Kasumi-1 (cell line): ENCODE measurements at places on chromosomes 7 and 10.

DNA sequence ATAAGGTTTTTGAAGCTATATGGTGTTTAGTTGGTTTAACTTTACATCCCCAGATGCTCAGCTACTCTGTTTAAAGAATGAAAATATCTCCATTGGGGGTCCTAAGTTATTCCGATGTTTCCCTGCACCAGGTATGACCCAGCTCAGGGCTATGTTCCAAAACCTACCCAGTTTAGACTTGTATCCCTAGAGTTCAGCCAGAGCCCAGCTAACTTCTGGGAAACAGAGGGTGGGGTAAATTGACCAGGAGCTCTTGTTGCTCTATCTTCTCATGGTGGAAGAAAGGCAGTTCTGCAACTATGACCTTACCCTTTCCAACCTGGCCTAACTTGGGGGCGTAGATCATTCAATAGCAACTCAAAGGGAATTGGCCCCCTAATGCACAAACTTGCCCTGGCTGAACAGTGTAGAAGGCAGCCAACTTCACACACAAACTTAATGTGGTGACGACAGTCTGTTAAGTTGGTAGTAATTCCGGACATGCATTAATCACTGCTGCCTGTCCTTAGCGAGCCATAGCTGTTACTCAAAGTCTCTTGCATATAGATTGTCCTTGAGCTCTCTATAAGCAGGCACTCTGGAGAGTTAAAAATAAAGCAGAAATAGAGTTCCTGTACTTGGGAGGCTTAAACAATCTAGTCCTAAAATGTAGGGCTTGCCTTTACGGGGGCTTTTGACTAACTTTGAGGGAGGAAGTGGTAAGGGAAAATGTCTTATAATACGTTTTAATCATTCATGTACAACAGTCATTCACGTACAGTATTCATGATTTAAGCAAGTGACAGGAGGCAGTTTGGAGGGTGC lies 5.3 kb upstream of the ZNRF2 start:
- peak; percentile 24 for DNase-seq

- no peak for DNase-seq
These were observed 54.2 kb downstream of the METTL2B start for GRCh38 chr7:128530855-128531104.

GRCh38 chr10:130140425-130140824 lies 4.2 kb downstream of the GLRX3 start:
- DNase-seq: no peak

- DNase-seq: no peak
These were observed 4.0 kb downstream of the BAMBI start for GRCh38 chr10:28681291-28681763.

- DNase-seq: no peak
These were observed 406.5 kb downstream of the SUGCT start for GRCh38 chr7:40541336-40541735.

DNA sequence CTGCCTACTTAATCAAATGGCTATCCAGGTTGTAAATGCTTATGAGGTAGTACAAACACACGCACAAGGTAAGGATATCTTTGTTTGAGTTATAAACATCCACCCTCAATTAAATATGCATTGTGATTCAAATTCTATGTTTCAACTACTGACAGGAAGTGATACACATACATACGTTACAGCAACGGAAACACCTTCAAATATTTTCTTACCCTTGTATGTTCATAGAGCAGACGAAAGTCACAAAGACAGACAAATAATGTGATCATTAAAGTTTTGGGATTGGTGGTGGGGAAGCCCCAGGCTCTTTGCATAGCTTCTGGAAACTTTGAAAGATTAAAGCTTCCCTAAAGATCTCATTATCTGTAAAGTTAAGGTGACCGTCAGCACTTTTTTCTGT lies 521.0 kb downstream of the PARD3 start:
- no peak for DNase-seq

- no peak for DNase-seq
These were observed 189.9 kb upstream of the ADO start for GRCh38 chr10:62614389-62615157.

DNA sequence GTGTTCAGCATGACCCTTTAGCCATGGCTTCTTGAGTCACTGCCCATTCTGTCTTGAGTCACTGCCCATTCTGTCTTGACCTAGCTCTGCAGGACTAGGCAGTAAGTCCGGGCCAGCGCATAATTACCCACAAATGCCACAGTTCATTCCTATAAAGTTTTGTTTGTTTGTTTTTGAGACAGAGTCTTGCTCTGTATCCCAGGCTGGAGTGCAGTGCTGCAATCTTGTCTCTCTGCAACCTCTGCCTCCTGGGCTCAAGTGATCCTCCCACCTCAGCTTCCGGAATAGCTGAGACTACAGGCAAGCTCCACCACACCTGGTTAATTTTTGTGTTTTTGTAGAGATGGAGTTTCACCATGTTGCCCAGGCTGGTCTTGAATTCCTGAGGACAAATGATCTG lies 32.7 kb upstream of the TARP start:
- no peak for DNase-seq

DNA sequence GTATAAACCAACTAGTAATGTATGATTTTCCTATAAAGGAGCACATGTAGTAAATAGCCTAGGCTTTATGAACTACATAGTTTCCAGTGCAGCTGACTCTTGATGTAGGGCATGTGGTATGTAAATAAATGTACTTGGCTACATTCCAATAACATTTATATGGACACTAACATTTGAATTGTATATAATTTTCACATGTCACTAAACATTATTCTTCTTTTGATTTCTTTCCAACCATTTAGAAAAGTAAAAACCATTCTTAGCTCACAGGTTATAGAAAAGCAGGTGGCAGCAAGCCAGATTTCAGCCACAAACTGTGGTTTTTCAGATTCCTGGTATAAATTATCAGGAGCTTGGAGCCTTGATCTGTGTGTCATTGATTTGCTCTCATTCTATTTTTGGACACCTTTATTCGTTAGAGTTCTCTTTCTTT lies 1182.0 kb downstream of the CNTNAP2 start:
- no peak for DNase-seq

- DNase-seq: no peak
These were observed 4.1 kb upstream of the CALML5 start for GRCh38 chr10:5503477-5503835.

GRCh38 chr10:97012470-97012869 lies 173.3 kb downstream of the SLIT1 start:
- DNase-seq: no peak

DNA sequence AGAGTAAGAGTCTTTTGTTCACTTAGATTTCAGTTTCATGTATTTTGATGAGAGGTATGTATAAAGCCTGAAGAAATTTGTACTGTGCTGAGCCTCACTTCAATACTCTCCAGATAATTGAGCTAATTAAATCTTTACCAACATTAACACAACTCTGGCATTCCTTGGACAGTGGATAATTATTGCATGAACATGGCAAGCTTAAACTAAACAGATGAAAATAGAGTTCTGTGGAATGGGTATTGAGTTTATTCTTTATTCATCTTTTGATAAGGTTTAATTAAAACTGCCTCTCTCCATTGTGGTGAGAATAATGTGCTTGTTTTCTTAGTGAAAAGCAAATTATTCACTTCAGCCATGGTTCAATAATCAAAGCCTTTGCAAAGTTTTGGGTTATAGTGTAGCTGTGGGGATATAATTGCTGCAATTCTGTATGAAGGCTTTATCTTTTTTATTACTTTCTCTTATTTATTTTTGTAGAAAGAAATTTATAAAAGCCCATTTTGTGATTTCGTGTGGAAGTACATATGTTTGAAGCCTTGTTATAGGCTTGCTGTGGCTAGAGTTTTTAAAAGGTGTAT lies 126.4 kb upstream of the FZD1 start:
- no peak for DNase-seq

DNA sequence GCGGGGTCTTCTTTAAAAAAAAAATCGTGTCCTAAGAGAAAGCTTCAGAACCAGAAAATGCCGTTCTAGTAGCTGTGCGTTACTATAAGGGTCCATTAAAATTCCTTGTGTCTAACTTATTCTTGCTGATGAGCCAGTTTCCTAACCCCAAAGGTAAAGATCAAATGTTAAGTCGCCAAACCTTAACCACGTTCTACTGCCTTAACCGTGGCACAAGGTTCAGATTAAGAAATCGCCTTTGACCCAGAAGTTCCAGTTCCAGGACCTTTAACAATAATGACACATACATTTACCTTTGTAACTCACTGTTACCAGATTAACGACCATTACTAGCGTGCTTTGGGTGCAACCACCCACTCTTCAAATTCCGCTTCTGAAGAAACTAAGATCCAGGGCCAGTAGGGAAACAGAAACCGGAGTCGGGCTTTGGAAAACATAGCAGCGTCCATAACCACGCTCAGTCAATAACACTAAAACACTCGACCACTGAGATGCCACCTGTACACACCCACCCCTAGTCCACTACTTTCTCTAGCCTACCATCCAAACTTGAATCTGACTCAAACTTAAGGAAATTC lies 620 bp downstream of the BET1 start:
- DNase-seq: no peak

DNA sequence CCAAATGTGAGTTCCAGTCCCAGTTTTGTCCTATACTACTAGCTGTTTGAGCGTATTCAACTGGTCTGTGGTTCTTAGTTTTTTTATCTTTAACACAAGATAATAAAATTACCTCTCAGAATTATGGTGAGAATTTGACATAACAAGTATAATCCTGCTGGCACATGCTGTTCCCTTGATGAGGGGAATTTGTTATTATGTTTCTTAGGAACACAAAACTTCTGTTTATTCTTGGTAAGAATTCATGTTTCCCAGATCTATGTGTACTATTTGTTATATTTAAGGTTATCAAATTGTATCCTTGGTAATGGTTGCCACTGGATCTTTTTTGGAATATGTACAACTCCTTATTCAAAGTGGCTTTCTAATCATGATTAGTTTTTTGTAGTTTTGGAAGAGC lies 335.6 kb downstream of the ADK start:
- DNase-seq: no peak

DNA sequence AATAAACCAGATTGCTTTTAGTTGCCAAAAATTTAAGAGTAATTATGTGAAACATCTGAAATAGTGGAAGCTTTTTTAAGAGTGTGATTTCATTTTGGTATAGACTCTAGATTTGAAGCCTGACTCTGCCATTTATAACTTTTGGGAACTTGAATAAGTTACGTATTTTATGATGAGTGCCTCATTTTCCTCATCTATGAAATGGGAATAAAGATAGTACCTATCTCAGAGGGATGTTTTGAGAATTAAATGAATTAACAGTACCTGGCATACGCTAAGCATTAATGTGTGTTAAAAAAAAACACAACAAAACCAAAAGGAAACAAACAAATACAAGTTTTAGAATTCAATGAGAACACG lies 12.9 kb downstream of the PRKAR2B start:
- DNase-seq: no peak

DNA sequence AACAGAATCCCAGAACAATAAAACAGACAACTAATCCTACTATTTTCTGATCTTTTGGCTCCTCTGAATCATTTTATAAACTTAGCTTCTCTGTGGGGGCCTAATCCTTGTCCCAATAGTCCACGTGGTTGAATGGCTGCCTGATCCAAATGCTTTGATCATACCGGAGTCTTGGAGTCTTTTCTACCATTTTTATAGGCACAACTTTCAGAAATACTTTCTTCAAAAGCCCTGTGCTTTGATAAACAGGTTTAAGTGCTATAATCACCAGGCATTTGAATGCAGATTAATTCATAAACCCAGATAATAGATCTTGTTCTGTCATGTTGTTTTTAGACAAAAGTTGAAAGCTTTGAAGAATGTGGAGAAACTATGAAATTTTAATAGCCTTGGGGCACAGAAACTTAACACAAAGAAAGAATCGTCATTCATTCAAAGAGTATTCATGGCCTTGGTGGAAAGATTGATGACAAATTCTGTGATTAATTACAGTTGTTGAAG lies 163.7 kb downstream of the AHR start:
- no peak for DNase-seq

- DNase-seq: no peak
These were observed 432.6 kb downstream of the TNS3 start for GRCh38 chr7:47149208-47149839.

- DNase-seq: no peak
These were observed 99.4 kb upstream of the EFCAB10 start for GRCh38 chr7:105680505-105681187.

DNA sequence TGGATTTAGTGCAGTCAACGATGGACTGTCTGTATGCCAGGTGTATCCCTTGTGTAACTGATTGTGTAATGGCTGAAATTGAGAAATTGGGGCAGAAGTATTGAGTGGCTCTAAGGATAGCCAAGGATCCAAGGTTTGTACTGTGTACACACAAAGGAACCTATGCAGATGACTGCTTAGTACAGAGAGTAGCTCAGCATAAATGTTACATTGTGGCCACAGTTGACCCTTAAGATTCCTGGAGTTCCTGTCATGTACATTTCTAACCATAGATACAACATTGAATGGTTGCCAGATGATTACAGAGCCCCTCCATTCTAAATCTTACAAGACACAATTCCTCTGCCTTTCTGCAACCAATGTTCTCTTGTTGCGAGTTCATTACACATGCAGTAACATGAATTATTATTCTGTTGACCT lies 25.3 kb downstream of the CCDC126 start:
- no peak for DNase-seq

- DNase-seq: no peak
These were observed 137.2 kb upstream of the IGFBP3 start for GRCh38 chr7:46058086-46058823.

GRCh38 chr7:2220954-2221353 lies 11.8 kb downstream of the MAD1L1 start:
- DNase-seq: no peak

- no peak for DNase-seq
These were observed 150.3 kb downstream of the LRRTM3 start for GRCh38 chr10:67076144-67076543.

- no peak for DNase-seq
These were observed 485.8 kb downstream of the PLXDC2 start for GRCh38 chr10:20302033-20302432.

GRCh38 chr7:25752967-25753791 lies 398.8 kb upstream of the NFE2L3 start:
- no peak for DNase-seq

DNA sequence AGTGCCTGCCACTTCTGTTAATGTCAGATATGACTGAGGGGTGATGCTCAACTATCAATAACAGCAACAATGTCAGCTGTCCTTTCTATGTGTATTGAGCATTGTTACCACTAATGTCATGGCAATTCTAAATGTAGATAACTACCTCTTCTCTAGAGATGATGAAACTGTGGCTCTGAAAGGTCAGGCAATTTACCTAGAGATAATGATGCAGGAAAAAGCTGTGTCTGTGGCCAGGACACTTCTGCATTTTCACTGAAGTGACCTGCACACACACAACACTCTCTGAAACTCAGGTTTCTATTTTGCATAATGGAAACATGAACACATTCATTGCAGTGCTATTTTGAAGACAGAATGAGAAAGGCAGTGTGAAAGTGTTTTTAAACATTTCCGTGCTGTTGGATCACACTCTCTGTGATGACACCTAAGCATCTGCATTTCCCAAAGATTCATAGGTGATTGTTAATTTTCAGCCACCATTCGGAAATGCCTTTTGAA lies 148.2 kb downstream of the KCND2 start:
- no peak for DNase-seq
